ENCODE measurements at places on chromosomes 7 and 10. TPM values are rescaled to one million over a fixed set of nuclear protein-coding genes. Genes with fewer than 3 reads are reported as not detected.

DNA sequence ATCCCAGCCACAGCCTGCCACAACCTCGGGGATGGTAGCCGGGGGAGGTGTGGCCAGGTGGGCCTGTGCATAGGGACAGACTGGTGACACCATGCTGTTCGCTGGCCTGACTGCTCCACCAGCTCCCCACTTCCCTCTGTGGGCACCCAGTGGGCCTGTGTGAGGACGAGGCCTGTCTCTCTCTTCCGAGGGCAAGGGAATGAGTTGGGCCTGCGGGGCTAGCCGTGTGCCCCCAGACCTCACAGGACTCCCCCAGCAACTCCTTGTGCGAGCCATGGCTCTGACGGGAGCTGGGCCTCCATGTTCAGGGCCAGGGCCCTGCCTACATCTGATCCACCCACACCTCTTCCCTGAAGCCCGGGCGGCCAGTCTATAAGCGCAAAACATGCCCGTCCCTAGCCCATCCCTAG is 40.5 kb downstream of the PWWP2B start:
- no peak for DNase-seq

DNA sequence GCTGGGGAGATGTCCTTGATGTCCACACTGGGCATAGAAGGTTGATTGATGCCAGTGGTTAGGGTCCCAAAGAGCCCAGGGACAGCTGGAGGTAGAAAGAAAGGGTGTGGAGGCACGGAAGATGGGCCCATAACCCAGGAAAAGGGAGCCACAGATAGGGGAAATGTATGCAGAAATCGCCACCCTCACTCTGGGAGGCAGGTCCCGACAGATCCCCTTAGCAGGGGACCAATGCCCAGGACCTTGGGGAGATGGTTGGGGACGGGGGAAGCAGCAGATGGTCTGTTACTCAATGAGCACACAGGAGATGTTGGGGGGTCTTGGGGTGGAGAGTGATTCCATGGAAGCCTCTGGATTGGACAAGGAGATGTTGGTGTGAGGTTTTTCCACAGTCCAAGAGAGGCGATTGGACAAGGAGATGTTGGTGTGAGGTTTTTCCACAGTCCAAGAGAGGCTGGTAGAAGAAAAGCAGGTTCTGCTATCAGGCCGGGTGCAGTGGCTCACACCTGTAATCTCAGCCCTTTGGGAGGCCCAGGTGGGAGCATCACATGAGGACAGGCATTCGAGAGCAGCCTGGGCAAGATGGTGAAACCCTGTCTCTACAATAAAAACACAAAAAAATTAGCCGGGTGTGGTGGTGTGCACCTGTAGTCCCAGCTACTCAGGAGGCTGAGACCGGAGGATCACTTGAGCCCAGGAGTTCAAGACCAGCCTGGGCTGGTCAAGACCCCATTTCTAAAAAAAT is 7.0 kb upstream of the PPP1R35 start:
- no peak for DNase-seq

DNA sequence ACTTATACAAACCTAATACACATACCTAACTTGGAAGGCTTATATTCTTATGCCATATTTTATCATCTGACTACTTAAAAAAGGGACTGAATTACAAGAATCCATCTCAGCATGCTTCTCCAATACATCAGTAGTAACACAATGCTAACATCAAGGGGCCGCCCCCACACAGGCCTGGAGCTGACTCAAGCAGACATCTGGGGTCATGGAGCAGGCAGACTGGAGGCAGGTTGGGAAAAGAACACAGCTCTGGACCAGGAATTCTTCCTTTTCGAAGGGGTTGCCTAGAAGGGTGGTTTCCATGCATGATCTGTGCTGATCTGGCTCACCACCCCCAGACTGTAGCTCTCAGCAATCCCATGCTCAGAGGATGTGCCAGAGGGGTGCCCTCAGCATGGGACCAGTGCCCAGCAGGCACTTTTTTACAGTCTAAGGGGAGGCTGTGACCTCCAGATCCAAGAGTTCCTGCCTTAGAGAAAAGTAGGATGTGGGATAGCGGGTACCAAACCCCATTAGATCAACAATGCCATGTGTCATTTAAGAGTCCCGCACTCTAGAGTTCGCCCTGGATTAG is 26.1 kb upstream of the DUSP5 start:
- no peak for DNase-seq

DNA sequence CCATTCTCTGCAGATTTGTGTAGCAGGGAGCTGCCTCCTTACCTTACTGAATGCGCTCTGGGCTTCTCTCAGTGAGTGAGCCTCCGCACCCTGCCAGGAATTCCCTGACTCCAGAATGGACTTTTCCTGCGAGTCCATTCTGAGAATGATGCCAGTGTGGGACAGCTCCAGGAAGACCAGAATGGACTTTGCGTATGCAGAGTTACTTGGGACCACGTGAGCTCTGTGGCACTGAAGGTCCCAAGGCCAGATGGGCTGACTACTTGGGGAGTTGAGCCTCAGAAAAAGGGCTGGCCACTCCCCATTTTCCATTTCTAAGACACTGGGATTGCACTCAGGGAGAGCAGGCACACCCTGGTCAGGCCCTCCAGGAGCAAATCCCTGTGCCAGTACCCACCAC is 324.7 kb upstream of the ZMIZ1 start:
- no peak for DNase-seq

DNA sequence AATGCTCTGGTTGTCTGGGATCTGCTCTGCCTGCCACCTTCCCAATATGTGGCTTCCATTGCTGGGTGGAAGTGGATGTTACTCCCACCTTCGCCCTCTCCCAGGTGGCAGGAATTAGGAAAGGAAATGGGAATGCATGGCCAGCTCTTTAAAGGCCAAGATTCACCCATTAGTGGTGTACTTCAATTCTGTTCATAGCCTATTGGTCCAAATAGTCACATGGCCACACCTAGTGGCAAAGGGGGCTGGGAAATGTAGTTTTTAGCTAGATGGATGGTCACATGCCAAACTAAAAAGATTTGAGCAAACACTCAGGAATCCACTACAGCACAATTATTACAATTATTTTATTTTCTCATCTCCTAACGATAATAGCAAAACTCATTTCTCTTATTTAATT is 135.1 kb downstream of the NPY start:
- no peak for DNase-seq

DNA sequence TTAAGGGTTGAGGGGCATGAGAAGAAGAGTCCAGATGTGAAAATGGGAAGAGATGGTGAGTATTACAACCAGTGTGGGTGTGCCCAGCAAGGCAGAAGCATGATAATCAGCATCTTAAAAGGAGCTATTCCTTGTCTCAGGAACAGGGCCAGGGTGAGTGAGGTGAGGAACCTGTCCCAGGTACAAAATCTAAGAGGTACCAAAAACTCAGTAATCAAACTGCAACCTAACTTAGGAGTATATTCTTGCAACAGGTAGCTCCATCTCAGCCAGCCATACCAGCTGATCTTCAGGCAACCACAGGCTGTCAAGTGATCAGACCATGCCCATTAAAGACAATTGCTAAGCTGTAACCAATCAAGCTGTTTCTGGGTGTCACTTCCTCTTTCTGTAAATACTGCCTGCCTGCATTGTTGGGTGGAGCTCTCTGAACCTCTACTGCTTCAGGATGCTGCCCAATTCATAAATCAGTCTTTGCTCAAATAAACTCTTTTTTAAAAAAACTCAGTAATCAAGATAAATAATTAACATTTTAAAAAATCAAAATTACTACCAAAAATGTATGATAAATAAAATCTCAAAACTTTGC is 7.4 kb downstream of the KEL start:
- DNase-seq, result no peak

DNA sequence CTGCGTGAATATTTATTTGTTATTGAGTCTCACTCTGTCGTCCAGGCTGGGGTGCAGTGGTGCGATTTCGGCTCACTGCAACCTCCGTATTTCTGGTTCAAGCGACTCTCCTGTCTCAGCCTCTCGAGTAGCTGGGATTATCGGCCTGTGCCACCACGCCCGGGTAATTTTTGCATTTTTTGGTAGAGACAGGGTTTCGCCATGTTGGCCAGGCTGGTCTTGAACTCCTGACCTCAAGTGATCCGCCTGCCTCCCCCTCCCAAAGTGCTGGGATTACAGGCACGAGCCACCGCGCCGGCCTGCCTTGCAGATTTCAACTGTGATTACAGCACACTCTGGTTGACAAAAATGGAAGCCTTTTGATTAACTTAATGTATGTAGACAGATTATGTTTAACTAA is 730.0 kb upstream of the VSTM2A start:
- DNase-seq, result no peak

DNA sequence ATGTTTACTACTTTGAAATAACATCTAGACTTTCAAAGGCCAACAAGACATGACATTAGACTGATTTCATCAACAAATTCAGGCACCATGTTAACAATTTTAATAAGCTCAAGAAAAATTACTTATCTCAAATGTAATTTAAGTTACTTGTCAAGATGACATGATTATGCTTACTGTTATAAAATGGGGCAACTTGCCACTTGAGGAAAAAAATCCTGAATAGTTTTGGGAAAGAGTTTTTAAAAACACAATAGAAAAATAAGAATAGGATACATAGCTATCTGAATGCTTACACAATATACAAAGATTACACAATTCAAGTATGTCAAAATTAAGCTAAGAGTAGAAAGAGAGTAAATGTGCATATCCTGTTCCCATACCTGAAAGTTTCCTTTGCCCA is 85.4 kb downstream of the RNF32 start:
- no peak for DNase-seq

DNA sequence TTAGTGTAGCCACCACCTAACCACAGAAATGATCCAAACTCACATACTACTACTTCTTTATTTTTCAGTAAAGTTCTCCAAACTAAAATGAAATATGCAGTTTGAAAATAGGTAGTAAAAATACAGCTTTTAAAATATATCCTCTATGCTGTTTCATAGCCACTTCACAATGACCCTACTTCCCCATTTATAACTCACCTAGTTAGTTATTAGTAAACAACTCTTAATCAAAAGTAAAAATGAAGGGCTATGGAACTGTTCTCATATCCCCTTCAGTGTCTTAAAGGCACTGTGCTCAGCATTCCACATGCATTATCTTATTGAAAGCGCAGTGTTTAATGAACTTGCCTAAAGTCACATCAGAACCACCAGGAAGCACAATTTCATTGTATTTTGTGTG is 43.5 kb downstream of the KMT2C start:
- DNase-seq, result no peak

The PFKP gene
- total RNA-seq, result 206 TPM

GRCh38 chr10:71757399-71757922 is 15.9 kb downstream of the VSIR start:
- DNase-seq, result no peak

The FMC1 gene
- 49.0 TPM for total RNA-seq

The PCDH15 gene
- total RNA-seq, result 0.19 TPM

The CALD1 gene
- 122 TPM for total RNA-seq

The GIMAP6 gene
- total RNA-seq, result 24.3 TPM

The ELAPOR2 gene
- 3.9 TPM for total RNA-seq

DNA sequence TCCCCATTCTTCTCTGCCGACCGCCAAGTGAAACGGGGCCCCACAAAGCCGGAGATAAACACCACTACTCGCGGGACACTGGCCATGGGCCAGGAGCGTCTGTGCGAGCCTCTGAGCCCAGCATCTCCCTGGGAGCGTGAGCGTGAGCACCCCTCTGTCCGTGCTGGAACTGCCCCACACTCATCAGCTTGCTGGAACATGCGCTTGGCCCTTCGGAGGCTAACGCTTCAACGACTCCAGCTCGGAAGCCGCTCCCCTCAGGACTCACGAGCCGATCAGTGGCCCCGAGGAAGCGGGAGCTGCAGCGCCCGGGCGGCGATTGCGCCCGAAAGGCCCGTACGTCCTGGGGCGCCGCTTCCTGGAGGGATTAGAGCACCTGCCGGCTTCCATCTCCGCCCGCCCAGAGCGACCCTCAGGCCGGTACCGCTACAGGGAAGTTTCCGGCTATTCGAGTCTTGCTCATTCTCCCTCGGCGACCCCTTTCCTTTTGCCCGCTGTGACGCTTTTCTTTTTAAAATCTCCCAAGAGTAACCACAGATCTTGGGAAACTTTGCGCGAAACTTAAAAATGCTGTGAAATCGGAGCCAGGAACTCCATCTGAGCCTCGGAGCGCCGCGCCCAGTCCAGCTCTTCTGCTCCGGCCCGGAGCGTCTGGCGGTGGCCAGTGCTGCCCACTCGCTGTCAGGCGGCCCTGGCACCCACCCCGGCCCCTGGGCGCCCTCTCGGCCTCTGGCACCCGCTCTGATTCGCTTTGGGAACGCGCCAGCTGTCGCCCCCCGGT is 1.0 kb downstream of the TLL2 start:
- peak; percentile 36 for DNase-seq

The NUTM2E gene
- not detected for total RNA-seq

GRCh38 chr7:101795461-101795860 is 22.0 kb upstream of the CUX1 start:
- no peak for DNase-seq

The SCIN gene
- total RNA-seq, result not detected

DNA sequence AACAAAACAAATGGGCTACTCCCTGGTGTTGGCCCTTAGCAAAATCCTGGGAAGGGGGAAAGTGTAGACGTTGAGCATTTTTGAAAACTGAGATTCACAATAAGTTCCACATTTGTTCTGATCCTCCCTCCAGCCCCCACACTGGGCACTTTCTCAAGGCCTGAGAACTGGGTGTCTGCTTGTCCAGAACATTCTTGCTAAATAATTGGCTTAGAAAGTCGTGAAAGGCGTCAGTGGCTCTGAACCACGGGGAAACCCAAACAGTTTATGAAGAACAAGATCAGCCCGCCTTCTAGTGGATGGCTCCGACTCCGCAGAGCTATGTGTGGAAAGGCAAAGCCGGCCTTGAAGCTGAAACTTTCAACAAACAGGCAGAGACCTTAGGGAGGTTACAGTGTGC is 370.1 kb downstream of the PRPF18 start:
- DNase-seq, result peak; percentile 74

The MRC1 gene
- total RNA-seq, result 18.9 TPM

The CDK5 gene
- total RNA-seq, result 9.6 TPM

DNA sequence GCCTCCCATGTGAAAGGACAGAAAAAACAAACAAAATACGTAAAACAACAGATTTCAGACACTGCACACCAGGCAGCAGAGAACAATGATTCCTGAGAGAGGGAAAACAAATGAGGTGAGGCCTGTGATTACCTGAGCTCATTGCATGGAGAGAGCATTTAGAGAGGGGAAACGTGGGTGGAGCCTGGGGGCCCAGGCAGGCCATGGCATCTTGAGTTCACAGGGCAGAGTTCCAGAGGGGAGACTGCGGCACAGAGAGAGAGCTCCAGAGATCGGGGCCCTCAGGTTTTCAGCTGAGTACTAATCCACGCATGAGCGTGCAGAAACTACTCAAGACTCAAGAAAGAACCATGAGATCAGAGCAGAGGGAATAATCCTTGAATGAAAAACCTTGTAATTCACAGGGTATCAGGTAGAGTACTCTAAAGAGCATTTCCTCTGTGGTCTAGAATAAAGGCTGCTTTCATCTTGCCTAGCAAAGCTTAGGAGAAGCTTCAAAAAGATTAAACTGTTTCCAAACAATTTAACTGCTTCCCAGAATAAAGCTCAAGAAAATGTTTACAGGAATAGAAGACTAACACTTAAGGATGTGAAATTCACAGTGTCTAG is 46.6 kb upstream of the ARHGAP12 start:
- no peak for DNase-seq

The OR2A42 gene
- not detected for total RNA-seq

The MACROH2A2 gene
- 17.9 TPM for total RNA-seq

The AGAP9 gene
- total RNA-seq, result 1.6 TPM

- DNase-seq, result no peak
Measured at GRCh38 chr7:140883378-140883777, 41.4 kb downstream of the BRAF start.

The DCLRE1A gene
- total RNA-seq, result 5.1 TPM

The VSTM4 gene
- 21.1 TPM for total RNA-seq

GRCh38 chr7:139693651-139694388 is 84.0 kb downstream of the HIPK2 start:
- DNase-seq, result no peak

- DNase-seq, result no peak
Measured at GRCh38 chr10:122471531-122472177, 10.3 kb downstream of the HTRA1 start.

The NRAP gene
- 1,025 TPM for total RNA-seq

All from left ventricle myocardium inferior (tissue), 1 donor.